Activated CD4-positive, alpha-beta T cell treated with anti-CD3 and anti-CD28 coated beads, Interleukin-2, amount 10 ng/mL, durations not matched to agents 7 days and 5 days (primary cell): ENCODE measurements at places on chromosomes 5 and 9. TPM values are rescaled to one million over a fixed set of nuclear protein-coding genes. Genes with fewer than 3 reads are reported as not detected.

The ARSI gene
- total RNA-seq, result not detected

The DND1 gene
- total RNA-seq, result 2.0 TPM

The PCDHB7 gene
- total RNA-seq, result not detected

The TMC1 gene
- not detected for total RNA-seq

The CDHR2 gene
- 1.3 TPM for total RNA-seq

The FOXE1 gene
- total RNA-seq, result 0.05 TPM

The NOL6 gene
- total RNA-seq, result 36.2 TPM

The PCDHA1 gene
- not detected for total RNA-seq

The KCNT1 gene
- total RNA-seq, result 0.08 TPM

The OR1K1 gene
- total RNA-seq, result not detected

The N4BP3 gene
- 1.3 TPM for total RNA-seq

The PNPLA7 gene
- total RNA-seq, result 4.4 TPM

The AFAP1L1 gene
- total RNA-seq, result not detected

The PARP8 gene
- total RNA-seq, result 100 TPM

The GALNT12 gene
- 10.1 TPM for total RNA-seq

The EIF4E1B gene
- not detected for total RNA-seq

The KIF4B gene
- not detected for total RNA-seq

The ECM2 gene
- total RNA-seq, result not detected

The RBM22 gene
- 65.6 TPM for total RNA-seq

The FCN2 gene
- total RNA-seq, result not detected

The CYSTM1 gene
- 10.3 TPM for total RNA-seq

The ENTPD2 gene
- total RNA-seq, result not detected

The PAEP gene
- not detected for total RNA-seq

The RABGAP1 gene
- 32.9 TPM for total RNA-seq

The ACTBL2 gene
- not detected for total RNA-seq

The EFNA5 gene
- total RNA-seq, result not detected

The GRM6 gene
- total RNA-seq, result not detected

The LCN6 gene
- total RNA-seq, result not detected

The PDGFRB gene
- 3.6 TPM for total RNA-seq

The CD14 gene
- total RNA-seq, result 0.21 TPM

The CTNND2 gene
- total RNA-seq, result not detected

The CYLC2 gene
- total RNA-seq, result not detected

The SLC6A7 gene
- total RNA-seq, result not detected

The ADRB2 gene
- 1.5 TPM for total RNA-seq

The CNTLN gene
- total RNA-seq, result 1.9 TPM

The RNF183 gene
- not detected for total RNA-seq

The CRHBP gene
- not detected for total RNA-seq

The ABO gene
- 0.56 TPM for total RNA-seq

The TRIO gene
- total RNA-seq, result 3.7 TPM

The OR1J2 gene
- total RNA-seq, result not detected

The SLC36A3 gene
- total RNA-seq, result not detected

The LSM11 gene
- total RNA-seq, result 5.3 TPM

The BAG1 gene
- total RNA-seq, result 62.3 TPM

The PRRX2 gene
- total RNA-seq, result 0.15 TPM

The MYMK gene
- not detected for total RNA-seq
